Stimulated activated CD8-positive, alpha-beta memory T cell treated with anti-CD3 and anti-CD28 coated beads, Interleukin-7, amount 100 ng/mL, for 1 hour (primary cell): ENCODE measurements at places on chromosomes 12 and 14.
A peak's percentile ranks its signal among the peaks of the same experiment; 100 is the strongest.

GRCh38 chr12:104533134-104533533, 76.4 kb downstream of the CHST11 start:
- no peak for DNase-seq

DNA sequence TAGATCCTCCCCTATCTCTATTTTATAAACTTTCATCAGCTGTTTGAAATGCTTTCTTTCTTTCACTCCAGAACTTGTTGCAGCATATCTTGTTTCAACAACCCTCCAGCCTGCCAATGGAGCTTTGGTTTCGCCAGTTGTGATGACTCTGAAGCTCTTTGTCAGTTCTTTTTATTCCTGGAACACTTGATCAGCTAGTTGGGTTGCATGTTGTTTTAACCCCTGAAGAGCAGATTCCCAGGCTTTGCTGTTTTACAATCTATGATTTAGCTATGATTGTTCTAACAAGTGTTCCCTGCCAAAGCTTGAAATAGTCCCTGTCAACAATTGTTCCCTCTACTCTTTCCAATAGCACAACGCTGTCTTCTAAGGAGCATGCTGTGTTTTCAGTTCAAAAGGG, 50.6 kb upstream of the FUT8 start:
- DNase-seq: no peak

- DNase-seq: no peak
Observed at GRCh38 chr12:2633825-2634200, 161.0 kb upstream of the FKBP4 start.

- DNase-seq: peak; percentile 62
Observed at GRCh38 chr12:107317751-107318555, 224.6 kb upstream of the CRY1 start.

DNA sequence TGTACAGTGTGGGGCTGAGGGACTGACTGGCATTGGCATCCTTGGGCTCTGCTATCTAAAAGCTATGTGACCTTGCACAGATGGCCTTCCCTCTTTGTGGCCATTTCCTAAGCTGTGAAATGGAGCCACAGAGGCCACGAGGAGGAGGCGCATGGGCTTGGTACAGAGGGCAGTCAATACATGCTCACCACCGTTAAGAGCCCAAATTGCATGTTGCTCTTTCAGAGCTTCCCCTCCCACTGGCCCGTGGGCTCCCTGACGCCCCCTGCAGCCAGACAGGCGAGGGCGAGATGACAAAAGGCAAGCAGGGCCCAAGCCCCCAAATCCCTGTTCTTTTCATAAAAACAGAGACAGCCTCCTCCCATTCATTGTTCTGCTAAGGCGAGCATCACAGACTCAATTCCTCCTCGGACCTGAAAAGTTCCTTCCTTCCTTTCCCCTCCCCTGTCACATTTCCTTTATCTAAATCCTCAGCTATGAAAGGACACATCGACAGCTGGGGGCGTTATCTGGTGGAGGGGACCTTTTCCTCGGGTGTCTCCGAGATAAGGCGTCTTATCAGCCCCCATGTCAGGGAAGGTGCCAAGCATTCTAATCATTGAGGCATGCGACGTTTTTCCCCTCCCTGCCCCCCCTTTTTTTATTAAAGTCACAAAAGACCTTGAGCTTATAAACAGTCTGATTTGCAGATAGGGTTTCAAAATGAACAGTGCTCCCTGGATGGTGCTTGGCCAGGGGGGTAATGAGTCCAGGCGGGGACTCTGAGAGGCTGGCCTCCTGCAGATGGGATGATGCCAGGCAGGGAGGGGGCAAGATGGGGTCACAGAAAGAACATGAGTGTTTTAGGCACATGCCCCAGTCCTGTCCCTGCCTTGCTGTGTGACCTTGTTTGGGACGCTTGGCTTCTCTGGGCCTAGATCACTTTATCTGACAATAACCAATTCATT, 26.4 kb downstream of the FAM222A start:
- DNase-seq: no peak
